ENCODE measurements at places on chromosomes 6 and 20.

DNA sequence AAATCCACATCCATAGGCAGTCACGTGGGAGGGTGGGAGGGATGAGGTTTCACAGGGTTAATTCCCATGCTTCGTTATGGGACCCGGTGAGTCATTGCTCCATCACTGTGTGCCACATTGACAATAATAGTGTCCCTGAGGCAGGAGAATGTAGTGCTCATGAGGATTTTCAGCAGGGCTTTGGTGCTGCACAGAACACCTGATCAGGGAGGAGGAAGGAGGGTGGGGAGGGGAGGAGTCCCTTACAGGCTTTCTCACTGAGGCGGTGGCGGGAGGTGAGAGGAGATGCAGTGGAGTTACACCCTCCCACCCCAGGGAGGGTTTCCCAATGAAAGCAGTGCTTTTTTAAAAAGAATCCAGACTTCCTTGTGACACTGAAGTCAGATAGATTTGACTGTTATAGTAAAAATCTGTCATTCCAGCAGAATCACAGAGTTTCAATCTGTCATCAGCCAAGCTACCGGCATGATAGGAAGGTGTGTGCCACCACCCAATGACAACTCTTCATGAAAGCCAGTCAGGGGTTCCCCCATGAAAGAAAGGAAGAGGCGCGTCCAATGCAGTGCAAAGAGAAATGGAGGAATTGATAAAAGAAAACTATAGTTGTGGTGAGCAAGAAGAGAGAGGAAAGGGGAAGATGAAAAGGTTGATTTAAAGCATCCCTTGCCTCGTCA is 144.8 kb downstream of the TBC1D7 start:
- no peak for DNase-seq

DNA sequence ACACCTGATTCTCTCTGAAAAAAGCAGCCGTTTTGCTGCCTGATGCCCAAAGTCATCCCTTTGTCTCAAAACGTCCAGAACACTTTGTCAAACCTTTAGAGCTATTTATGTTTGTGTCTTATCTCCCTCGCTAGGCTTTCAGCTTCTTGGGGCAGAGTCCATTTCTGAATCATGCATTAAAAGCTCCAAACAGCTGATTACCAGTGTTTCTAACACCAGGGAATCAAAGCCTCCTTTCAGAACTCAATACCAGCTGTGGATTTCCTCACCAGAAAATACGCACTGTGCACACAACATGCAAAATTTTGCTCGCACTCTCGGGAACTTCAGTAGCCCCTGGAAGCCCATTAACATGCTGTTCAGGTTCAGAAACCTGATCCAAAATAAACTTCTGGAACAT is 333.3 kb downstream of the HACE1 start:
- no peak for DNase-seq

DNA sequence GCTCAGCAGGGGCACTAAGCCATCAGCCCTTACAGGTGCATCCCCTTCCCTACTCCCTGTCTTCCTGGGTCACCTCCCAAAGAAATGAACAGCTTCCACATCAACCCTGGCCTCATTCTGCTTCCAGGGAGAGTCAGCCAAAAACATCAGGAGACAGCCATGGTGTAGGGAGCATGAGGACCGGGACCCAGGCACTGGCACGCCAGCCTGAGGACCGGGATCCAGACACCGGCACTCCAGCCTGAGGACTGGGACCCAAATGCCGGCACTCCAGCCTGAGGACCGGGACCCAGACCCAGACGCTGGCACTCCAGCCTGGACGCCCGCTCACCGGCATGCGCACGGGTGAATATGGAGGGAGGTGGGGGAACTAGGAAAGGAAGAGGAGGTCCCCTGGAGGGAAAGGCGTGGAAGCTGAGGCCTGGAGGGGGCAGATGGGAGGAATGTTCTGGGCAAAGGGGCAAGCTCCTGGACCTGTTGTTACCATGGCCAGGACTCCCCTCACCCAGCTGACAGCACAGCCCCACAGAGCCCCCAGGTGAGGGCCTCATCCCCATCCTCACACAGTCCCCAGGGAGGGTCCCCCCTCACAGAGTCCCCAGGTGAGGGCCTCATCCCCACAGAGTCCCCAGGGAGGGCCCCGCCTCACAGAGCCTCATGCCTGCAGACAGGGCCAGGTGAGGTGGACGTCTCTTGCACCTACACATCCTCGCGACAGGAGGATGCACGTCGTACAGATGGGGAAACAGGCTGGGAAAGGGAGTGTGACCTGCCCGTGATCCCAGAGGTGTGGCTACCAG is 26.0 kb upstream of the MRGBP start:
- DNase-seq, result no peak

- DNase-seq, result peak; percentile 18
Measured at GRCh38 chr6:169487579-169488436, 214.0 kb downstream of the WDR27 start.

GRCh38 chr20:45452772-45453691 is 16.5 kb upstream of the WFDC2 start:
- DNase-seq, result no peak

GRCh38 chr6:75379536-75379935 is 94.9 kb upstream of the TMEM30A start:
- no peak for DNase-seq

DNA sequence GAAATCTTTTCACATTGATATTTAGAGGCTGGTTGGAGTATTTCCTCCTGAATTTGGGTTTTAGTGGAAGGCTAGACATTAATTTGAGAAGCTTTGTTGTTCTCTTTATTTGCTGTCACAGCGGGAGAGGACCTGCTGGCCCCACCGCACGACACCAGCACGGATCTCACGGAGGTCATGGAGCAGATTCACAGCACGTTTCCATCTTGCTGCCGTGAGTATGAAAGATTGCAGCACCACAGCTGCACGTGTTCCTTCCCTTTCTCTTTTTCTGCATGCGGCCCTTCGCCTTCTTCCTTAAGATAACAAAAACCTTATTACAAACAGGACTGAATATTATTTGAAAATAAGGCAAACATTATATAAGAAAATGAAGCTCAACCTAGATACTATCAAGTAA is 555.5 kb downstream of the UTRN start:
- no peak for DNase-seq

DNA sequence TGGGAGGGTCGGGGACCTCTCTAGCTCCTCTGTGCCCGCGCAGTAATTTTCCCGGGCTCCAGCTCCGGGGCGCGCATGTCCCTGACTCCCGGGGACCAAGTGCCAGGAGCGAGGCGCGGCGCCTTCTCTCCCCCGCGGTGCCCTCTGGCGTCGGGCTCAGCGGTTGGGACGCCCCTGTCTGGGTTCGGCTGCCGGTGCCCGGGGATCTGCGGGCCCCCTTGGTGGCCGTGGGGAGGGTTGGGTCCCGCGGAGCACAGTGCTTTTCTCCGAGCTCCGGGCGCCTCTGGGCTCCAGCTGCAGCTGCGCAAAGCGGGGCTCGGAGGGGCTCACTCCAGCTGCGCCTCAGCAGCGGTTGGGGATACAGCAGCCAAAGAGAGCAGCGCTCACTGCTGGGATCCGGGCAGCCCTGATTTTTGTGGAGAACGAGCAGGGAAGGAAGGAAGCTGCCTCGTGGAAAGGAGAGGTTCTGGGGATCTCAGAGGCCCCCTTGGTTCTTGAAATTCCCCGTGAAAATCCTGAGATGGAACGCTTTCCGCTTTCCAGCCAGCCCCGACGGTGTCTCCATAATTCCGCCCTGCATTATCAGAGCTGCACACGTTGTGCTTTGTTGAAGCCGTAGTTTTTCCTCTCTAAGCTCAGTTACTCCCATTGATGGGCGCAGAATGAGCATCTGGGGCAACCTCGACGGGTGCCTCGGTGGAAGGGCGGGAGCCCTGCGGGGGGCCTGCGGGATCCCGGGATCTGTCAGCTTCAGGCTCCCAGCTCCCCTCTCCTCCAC is 861 bp downstream of the PPP1R14C start:
- peak; percentile 28 for DNase-seq

- DNase-seq, result no peak
Measured at GRCh38 chr20:32304131-32304746, 26.8 kb downstream of the KIF3B start.

DNA sequence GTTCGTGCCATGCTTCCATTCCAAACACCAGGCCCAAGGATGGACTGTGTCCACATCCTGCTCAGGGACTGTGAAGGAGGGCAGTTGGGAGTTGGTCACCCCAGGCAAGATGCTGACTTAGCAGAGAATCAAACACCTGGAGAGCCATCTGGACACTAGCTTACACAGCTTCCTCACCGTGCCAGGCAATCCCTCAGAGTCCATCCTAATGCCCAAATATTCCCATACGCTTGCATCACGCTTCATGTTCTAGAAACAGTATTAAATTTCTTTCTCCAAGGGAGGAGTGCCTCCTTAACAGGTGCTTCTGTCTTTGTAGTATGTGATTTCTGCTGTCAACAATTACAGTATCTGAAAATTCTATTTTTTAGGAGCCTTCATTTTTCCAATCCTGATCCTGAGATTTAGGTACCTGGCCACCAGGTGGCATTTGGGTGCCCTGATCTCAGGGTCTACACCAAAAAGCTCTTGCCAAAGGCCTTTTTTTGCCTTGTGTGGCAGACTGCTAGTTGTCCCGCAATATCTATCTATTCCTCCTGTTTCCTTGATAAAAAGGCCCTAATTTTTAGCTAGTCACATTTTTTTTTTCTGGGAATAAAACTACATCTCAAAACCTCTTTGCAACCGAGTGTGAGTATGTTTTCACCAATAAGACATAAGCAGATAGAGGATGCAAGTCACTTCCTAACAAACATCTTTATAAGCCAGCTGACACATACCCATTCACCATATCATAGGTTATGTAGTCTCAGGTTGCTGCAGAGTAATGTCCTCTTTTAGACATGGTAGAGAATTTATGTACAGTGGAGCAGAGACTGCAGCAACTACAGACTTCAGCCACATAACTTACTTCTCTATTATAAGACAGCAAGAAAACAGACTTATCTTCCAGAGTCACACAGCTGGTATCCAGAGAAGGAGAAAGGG is 85.0 kb downstream of the PREP start:
- no peak for DNase-seq

- DNase-seq, result no peak
Measured at GRCh38 chr20:32527052-32527446, 58.1 kb downstream of the NOL4L start.

DNA sequence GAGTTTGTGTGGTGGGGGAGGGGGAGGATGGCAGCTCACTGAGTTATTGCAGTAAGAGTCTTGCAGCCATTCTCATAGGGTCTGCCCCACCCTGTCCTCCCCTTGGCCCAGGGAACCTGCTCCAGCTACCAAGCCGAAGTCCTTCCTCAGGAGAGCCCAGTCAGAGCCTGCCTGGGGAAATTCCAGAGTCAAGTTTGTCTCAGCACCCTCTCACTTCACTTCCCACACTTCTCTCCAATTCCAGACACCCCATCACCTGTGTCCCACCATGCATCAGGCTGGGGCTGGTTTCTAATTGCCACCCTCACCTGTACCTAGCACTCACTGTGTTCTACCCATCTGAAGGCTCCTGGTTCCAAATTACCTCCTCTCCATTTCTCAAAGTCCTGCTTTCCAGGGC is 10.3 kb upstream of the SLC22A16 start:
- no peak for DNase-seq

DNA sequence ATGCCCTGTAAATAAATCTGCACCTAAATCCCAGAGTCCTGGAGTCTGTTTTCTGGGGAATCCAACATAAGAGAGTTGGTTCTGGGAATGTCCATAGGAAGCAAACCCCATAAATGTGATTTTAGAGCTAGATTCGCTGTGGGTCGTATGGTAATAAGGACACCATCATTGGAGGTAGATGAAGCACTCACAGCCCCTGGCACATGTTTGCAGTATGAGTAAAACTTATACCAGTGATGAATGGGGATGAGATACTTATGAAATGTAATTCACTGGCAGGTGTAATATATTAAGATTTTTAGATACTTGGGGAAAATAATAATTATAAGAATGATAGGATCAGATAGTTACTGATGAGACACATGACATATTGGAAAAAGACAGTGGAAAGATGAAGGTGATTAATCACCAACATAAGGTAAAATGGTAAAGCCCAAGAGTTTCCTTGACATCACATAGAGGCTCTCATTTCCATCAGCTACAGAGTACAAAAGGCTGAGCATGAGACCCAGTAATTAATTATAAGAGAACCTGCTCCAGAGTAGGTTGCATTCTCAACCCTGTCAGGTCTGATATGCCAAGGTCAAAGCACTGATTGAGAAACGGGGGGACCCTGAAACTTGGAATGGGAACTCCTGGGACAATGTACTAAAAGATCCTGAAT is 44.7 kb upstream of the THEMIS start:
- no peak for DNase-seq

GRCh38 chr20:48230216-48230615 is 444.9 kb upstream of the SULF2 start:
- no peak for DNase-seq

GRCh38 chr6:66210964-66211363 is 503.9 kb upstream of the EYS start:
- no peak for DNase-seq

- DNase-seq, result no peak
Measured at GRCh38 chr20:5141615-5142014, 14.8 kb downstream of the CDS2 start.

DNA sequence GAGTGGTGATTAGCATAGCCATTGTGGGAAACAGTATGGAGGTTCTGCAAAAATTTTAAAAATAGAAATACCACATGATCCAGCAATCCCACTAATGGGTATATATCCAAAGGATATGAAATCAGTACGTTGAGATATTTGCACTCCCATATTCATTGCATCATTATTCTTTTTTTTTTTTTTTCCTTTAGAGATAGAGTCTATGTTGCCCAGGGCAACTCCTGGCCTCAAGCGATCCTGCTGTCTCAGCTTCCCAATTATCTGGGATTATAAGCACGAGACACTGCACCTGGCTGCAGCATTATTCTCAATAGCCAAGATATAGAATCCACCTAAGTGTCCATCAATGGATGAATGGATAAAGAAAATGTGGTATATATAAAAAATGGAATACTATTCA is 6.9 kb upstream of the MCCD1 start:
- DNase-seq, result no peak

- no peak for DNase-seq
Measured at GRCh38 chr6:1076531-1077459, 235.1 kb upstream of the FOXQ1 start.

GRCh38 chr6:1515781-1516180 is 93.9 kb upstream of the FOXC1 start:
- no peak for DNase-seq

DNA sequence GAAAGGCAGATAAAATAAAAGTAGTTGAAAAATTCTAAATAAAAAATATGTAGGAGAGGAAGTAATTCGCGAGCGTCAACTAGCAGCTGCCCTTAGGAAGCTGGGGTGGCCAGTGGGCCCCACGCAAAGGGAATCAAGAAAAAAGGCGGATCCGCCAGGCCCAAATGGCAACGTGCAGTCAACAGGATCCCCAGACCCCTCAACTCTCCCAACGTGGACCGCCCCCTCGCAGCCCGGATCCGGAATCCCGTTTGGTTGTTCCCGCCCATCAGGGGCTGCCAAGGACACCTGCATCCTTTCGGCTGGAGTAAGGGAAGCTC is 296 bp downstream of the DZANK1 start:
- no peak for DNase-seq

Data from right hindlimb (tissue), 1 donor.